ENCODE measurements at places on chromosomes 4 and X.

DNA sequence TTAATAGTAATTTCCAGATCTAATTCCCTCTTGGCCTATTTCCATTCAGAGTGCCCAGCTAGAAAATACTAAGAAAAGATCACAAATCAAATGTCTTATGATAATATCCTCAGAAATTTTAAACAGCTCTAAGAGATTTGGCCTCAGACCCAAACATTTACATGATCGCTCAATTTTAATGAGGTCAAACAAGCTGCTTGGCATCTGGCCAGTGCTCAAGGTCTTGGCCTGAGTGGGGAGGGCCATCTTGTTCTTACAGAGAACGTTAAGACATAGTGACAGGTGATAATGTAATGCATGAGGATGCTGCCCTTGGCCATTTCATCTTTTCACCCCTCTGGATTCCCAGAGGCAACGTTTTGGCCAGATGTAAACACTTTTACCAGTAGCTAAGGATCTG lies 159.2 kb upstream of the SLC7A11 start:
- DNase-seq, result no peak

- no peak for DNase-seq
Observed at GRCh38 chrX:68090266-68090665, 343.0 kb downstream of the OPHN1 start.

DNA sequence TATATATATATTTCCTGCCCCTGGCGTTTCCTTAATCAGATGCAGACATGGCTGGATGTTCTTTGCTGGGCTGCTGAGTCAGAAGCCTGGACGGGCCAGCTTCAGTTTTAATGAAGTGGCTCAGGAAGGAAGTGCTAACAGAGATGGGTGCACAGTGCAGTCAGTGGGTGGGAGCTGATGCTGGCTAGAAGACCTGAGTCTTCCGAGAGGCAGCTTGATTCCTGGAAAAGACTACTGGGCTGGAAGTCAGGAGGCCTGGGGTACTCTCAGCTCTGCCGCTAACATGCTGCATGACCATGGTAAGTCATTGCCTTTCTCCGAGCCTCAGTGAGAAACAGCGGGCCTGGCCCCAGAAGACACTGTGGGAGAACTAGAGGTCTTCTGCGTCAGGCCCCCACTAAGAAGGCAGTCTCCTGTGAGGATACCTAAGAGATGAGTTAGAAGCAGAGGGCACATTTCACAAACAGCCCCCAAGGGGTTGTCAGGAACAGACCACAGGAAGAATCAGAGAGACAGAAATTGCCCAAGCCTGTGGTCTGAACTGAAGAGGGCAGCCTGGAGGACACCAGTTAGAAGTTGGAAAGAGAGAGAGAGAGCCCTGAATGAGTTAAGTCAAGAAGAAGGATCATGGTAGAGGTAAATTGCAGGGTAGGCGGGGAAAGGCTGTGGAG lies 8.3 kb upstream of the CD40LG start:
- no peak for DNase-seq

DNA sequence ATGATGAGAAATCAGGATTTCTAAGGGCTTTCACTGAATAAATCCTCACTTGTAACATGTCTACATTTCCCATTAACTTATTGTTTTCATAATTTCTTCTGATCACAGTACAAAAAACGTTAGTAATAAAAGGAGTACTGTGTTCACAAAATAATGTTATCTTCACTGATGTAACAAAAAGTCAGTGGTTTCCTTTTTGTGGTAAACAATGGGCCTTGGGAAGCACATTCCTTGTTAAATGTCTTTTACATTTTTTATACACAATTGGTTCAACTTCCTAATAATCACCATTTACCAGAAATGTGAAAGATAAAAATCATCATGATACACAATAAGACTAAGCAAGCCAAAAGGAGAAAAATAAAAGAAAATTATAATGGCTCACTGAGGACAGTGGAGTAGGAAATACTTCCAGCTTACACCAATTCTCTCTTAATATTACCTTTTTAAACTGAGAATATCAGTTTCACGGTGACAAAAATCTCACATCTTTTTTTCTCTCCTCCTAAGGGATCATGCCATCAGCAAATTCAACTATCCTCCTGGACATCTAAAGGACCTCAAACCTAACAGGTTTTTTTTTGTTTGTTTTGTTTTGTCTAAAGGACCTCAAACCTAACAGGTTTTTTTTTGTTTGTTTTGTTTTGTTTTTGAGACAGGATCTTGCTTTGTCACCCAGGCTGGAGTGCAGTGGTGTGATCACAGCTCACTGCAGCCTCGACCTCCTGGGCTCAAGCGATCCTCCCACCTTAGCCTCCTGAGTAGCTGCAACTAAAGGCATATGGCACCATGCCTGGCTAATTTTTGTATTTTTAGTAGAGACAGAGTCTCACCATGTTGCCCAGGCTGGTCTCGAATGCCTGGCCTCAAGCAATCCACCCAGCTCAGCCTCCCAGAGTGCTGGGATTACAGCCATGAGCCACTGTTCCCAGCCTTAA lies 57.3 kb downstream of the FRYL start:
- DNase-seq, result no peak

DNA sequence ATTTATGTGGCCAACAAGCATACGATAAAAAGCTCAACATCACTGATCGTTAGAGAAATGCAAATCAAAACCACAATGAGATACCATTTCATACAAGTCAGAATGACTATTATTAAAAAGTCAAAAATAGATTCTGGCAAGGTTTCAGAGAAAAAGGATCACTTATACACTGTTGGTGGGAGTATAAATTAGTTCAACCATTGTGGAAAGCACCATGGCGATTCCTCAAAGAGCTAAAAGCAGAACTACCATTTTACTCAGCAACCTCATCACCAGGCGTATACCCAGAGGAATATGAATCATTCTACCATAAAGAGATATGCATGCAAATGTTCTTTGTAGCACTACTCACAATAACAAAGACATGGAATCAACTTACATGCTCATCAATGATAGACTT lies 478.7 kb upstream of the GALNTL6 start:
- DNase-seq, result no peak

DNA sequence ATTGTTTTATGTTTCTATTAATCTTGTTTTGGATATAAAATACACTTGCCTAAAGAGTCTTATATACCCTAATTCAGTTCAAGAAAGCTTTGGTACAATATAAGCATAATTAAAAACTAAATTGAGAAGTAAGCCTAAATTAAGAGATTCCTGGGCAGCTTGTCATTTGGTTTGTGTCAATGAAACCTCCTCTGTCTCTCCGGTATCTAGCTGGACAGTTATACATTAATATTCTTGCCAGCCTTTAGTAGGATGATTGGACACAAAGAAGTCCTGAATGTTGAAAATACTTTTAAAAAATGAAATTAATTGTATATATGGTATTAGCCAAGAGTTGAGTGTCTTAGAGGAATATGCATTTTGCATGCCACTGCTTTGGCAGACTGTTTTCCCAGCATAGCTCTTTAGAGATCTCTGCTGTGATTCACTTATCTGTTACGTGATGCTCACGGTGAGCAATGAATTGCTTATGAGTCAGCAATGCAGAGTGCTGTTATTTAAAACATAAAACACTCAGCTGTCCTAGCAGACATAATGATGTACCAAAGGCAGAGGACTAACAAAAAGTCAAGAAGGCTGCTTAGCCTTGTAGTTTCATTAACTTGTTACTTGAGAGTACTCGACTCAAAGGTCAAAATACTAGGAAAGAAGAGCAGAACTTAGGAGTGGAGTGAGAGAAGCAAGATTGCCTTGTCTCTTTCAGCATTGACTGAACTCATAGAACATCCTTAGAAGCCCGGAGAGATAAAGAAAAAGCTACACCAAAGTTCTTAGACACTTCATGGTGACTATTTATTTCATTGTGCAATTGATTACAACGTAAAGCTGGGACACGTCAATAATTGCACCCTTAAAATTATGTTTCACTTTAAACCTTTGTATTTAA lies 1296.1 kb upstream of the PCDH7 start:
- DNase-seq, result no peak

DNA sequence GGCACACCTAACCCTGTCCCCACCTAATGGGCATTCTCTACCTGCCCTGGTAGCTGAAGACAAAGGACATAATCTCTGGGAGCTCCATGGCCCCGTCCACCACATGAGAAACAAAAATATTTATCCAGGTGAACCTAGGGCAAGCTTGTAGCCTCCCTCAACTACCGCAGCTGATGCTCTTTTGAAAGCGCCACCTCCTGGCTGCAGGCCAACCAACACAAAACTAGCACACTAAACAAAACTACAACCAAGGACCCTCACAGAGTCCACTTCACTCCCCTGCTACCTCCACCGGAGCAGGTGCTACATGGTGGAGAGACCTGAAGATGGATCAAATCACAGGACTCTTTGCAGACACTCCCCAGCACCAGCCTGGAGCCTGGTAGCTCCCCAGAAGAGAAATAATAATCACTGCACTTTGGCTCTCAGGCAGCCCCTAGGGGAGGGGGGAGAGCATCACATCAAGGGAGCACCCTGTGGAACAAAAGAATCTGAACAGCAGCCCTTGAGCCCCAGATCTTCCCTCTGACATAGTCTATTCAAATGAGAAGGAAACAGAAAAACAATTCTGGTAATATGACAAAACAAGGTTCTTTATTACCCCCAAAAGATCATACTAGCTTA lies 111.3 kb upstream of the ATP8A1 start:
- no peak for DNase-seq
